ENCODE measurements at places on chromosomes 12 and 14. TPM values are rescaled to one million over a fixed set of nuclear protein-coding genes. Genes with fewer than 3 reads are reported as not detected.

The PPP1R3E gene
- total RNA-seq: 2.7 TPM

The INHBE gene
- total RNA-seq: not detected

The KRT80 gene
- total RNA-seq: 0.30 TPM

The HECTD4 gene
- total RNA-seq: 16.5 TPM

The CCDC60 gene
- total RNA-seq: not detected

The C1QL4 gene
- not detected for total RNA-seq

The FITM1 gene
- total RNA-seq: 74.3 TPM

DNA sequence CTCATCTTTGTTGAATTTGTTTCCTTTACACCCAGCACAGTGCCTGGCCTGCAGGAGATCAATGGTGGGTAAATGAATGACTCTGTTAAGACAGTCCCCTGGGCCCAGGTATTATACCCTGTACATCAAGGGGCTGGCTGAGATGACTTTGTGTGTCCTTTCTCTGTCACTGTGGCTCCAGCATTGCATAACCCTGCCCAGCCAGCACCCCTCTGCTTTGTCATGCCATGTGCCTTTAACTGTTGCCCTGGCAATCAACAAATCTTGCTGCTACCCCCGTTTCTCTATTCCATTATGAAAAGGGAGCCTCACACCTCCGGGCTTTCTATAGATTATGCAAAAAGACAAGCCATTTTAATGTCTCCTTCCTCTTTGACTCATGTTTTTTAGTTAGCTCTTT, 7.6 kb upstream of the FLVCR2 start:
- DNase-seq: no peak
- H3K27me3 ChIP-seq: no peaks in the 10 kb centered on the region
- H3K27ac ChIP-seq: no peak overlapping the region
- no peaks in the 10 kb centered on the region for H3K4me1 ChIP-seq

GRCh38 chr12:94714378-94715114, 64.2 kb upstream of the TMCC3 start:
- H3K27ac ChIP-seq: no peak overlapping the region
- H3K27me3 ChIP-seq: no peaks in the 10 kb centered on the region

DNA sequence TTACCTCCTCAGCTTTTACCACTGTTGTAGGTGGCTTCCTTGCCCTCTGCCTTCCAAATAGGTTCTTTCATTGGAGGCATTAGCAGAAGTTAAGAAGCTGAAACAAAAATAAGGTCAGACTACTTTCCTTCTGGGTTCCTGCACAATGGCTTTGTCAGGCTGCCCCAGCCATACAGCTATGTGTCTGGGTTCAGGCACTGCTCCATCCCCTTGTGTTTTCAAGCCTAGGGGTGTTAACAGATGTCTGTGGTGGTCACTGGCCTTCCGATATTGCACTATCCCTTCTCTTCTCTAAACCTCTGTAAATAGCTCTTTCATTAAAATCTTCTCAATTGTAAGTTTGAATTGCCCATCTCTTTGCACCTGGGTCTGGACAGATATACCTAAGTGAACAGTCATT, 728.9 kb downstream of the SLC16A7 start:
- no peak overlapping the region for H3K27ac ChIP-seq
- no peaks in the 10 kb centered on the region for H3K27me3 ChIP-seq
- H3K36me3 ChIP-seq: no peaks in the 10 kb centered on the region
- H3K4me3 ChIP-seq: no peak overlapping the region
- H3K4me1 ChIP-seq: no peaks in the 10 kb centered on the region

- DNase-seq: no peak
- H3K4me1 ChIP-seq: peaks cover 7% of the 10 kb centered on the region
- no peaks in the 10 kb centered on the region for H3K36me3 ChIP-seq
- H3K27ac ChIP-seq: no peak overlapping the region
- no peak overlapping the region for H3K4me3 ChIP-seq
These were observed 4.7 kb upstream of the NCKAP5L start for GRCh38 chr12:49832836-49833421.

DNA sequence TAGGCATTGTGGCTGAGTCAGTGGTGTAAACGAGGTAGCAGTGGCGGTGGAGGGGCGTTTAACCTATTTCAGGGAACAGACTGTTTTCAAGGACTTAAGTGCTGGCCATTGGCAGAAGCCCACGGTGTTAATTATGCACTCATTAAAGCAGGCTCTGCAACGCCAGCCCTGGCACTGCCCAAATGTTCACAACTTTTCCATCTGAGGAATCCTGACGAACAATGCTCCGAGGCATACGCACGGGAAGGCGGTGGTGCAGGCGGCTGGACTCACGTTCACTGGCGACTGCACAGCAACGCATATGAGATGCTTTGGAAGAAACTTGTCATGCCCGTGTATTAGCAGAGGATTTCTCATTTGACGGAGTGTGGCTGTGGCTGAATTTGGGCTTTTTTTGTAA, 70.6 kb upstream of the SLC24A4 start:
- no peaks in the 10 kb centered on the region for H3K27me3 ChIP-seq
- no peaks in the 10 kb centered on the region for H3K4me1 ChIP-seq
- DNase-seq: no peak
- H3K36me3 ChIP-seq: no peaks in the 10 kb centered on the region
- no peak overlapping the region for H3K27ac ChIP-seq
- no peak overlapping the region for H3K4me3 ChIP-seq

DNA sequence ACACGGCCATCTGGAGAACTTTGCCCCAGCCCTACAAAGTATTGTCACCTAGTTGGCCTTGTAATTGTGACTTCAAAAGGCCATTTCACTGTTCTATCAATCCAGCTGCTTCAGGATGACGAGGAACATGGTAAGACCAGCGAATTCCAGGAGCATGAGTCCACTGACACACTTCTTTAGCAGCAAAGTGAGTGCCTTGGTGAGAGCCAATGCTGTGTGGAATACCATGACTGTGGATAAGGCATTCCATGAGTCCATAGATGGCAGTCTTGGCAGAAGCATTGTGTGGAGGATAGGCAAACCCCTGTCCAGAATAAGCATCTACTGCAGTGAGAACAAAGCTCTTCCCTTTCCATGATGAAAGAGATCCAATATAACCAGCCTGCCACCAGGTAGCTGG, 1009.1 kb upstream of the USP15 start:
- DNase-seq: no peak
- no peaks in the 10 kb centered on the region for H3K4me1 ChIP-seq
- H3K27me3 ChIP-seq: no peaks in the 10 kb centered on the region
- H3K27ac ChIP-seq: no peak overlapping the region
- no peak overlapping the region for H3K4me3 ChIP-seq

- H3K36me3 ChIP-seq: no peaks in the 10 kb centered on the region
- no peaks in the 10 kb centered on the region for H3K27me3 ChIP-seq
- no peaks in the 10 kb centered on the region for H3K4me1 ChIP-seq
- H3K4me3 ChIP-seq: no peak overlapping the region
These were observed 14.7 kb downstream of the STON2 start for GRCh38 chr14:81385419-81385818.

- H3K36me3 ChIP-seq: peaks cover 34% of the 10 kb centered on the region
- no peak for DNase-seq
- H3K27ac ChIP-seq: no peak overlapping the region
- no peaks in the 10 kb centered on the region for H3K4me1 ChIP-seq
- no peak overlapping the region for H3K4me3 ChIP-seq
- no peaks in the 10 kb centered on the region for H3K27me3 ChIP-seq
These were observed 59.5 kb upstream of the ANKS1B start for GRCh38 chr12:100044266-100044665.

DNA sequence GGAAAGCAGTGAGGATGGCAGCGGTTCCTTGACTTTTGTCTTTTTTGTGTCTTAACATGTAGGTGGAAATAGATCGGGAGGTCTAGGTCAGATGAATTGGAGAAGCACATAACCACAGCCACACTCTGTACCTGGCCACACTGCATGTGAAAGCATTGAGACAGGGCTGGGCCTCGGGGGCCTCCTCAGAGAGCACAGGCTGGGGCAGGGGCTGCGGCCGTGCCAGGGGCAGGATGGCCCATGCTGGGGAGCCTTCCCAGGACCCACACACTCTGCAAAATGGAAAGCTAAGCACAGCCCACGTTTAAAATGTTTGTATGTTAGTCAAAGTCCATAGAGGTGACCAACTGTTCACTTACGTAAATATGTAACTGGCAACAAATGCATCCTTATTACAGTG, 76.7 kb downstream of the PIWIL1 start:
- no peak overlapping the region for H3K27ac ChIP-seq
- no peaks in the 10 kb centered on the region for H3K4me1 ChIP-seq
- H3K4me3 ChIP-seq: no peak overlapping the region

DNA sequence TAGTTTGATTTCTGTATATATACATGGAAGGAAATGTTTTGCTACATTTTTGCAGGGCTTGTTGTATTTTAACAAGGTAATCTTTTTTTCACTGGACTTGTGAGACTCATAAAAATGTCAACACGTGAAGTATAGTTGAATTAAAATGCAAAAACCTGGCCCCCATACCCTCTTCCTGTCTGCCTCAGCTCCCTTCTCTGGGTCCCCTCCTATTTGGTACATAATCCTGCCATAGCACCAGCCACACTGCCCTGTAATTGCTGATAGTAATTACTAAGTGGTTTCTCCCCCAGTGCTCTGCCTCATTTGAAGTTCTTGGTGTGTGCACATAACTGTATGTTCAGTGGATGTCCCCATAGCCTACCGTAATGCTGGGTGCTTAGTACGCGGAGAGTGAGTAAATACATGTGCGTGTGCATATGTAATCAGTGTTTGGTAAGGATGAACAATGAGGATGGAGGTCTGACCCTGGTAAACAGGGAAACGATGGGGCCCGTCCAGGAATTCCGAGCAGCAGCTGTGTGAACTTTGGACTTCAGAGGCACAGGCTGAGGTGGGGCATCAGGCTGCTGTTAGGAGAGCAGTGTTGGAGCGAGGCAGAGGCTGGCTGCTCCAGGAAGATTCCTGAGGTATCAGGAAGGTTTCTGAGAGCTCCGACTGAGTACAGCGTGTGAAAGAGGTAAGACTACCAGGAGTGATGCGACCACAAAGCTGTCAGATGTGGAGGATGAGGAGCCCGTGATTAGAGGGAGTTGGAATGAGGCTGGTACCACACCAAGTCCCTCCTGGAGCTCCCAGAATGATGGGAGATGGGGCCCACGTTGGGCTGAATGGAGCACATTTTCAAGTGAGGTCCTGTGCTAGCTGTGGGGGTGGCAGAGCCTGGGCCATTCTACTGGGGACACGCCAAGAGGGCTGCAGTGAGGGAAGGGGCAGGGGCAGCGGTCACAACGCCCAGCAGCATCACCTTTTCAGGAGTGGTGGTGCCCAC, 106.8 kb downstream of the PELI2 start:
- H3K27me3 ChIP-seq: no peaks in the 10 kb centered on the region
- DNase-seq: no peak
- no peaks in the 10 kb centered on the region for H3K4me1 ChIP-seq
- H3K36me3 ChIP-seq: no peaks in the 10 kb centered on the region
- H3K4me3 ChIP-seq: no peak overlapping the region

DNA sequence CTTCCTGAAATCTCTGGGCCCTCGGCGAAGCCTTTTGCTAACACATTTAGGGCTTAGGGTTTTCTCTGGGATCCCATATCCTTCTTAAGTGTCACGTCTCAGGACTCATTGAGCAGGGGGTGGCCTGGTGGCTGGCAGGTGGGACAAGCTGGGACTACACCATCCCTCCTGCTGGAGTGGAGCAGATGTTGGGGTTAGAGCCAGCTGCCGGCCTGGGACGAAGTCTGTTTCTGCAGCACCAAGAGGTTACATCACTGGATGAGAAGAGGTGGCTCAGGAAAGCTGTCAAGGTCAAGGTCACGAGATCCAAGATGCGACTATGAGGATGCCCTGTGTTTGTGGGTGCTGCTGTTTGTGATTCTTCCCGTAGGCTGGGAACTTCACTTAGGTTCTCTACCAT, 16.3 kb downstream of the SMCO2 start:
- H3K4me1 ChIP-seq: peaks cover 5% of the 10 kb centered on the region
- no peak for DNase-seq
- no peak overlapping the region for H3K4me3 ChIP-seq
- no peak overlapping the region for H3K27ac ChIP-seq
- no peaks in the 10 kb centered on the region for H3K36me3 ChIP-seq

- no peak overlapping the region for H3K4me3 ChIP-seq
- H3K36me3 ChIP-seq: no peaks in the 10 kb centered on the region
- no peaks in the 10 kb centered on the region for H3K4me1 ChIP-seq
- no peaks in the 10 kb centered on the region for H3K27me3 ChIP-seq
- no peak overlapping the region for H3K27ac ChIP-seq
- no peak for DNase-seq
These were observed 50.7 kb upstream of the PTPRR start for GRCh38 chr12:70971001-70971794.

DNA sequence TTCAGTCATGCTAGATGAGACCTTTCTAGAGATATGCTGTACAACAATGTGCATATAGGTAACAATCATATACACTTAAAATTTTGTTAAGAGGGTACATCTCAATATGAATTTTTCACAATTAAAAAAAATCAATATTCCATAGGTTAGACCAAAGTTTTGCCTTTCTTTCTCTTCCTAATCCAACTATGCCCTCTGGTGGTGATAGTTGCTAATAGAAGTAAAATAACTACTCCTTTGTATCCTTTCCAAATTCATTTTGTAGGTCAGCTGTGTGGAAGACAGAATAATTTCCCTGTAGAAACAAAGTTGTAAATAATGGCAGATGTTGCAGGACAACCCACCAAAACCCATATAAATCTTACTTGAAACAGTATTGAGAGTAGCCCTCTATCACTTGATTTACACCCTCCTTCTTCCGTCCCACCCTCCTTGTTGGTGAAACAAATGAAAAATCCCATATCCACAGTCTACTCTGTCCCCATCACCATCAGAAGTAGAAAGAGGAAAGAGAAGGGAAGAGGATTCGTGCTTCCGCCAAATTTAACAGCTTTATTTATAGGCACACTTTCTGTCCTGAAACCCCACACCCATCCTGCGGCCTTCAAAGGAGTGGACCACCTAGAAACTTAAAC, 34.2 kb upstream of the KICS2 start:
- no peaks in the 10 kb centered on the region for H3K4me1 ChIP-seq
- H3K36me3 ChIP-seq: no peaks in the 10 kb centered on the region

DNA sequence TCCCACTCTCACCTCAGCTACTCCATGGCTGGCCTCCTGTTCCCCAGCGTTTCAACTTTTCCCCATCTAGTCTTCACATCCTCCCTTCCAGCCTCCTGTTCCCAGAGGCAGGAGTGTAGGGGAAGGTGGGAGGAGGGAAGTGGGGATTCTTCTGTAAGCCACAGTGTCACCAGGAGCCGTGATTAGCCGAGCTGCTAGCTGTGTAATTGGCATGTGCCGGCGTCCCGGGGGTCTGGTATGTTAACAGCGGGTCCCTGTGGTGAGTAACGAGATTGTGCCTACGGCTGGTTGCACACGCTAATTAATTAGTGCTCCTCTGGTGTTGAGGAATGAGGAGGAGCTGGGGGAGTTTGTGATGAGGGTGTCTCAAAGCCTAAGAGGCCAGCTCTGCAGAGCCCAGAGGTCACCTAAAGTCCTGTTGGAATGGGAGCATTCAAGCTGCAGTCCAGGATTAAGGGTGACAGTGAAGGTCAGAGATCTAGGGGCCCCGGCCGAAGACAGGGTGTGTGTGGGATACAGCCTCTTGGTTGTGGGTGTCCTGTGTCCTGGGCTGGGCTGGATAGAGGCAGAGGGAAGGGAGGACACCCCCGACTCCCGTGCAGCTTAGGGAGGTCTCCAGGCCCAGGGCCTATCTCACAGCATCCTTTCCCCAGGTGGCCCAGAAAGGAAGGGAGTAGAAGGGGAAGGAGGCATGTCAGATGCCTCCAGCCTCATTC, 10.0 kb upstream of the CALCOCO1 start:
- no peak overlapping the region for H3K4me3 ChIP-seq
- H3K36me3 ChIP-seq: no peaks in the 10 kb centered on the region
- H3K27ac ChIP-seq: no peak overlapping the region
- no peaks in the 10 kb centered on the region for H3K27me3 ChIP-seq
- no peak for DNase-seq

All from right atrium auricular region (tissue), 2 donors.